BE2C (cell line): ENCODE measurements at places on chromosomes 7 and 10.

- no peak for DNase-seq
Measured at GRCh38 chr10:110461530-110461929, 36.2 kb upstream of the DUSP5 start.

- no peak for DNase-seq
Measured at GRCh38 chr7:150947761-150948651, 30.1 kb downstream of the KCNH2 start.

DNA sequence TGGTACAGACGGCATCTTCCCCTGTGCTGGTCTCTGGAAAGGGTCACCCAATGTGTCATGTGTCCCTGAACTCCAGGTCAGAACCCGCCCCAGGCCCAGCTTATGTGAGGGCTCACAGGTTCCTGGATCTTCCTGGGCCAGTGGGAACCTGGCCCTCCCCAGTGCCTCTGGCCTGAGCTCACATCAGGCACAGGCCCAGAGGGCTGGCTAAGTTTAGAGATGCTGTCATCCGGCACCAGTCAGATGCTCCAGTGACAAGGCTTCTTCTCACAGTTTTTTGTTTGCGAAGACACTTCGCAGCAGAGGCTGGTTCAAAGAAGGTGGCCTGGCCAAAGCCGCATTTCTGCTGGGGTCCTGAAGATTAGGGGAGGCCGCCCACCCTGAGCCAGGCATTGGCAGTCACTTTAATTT is 11.8 kb downstream of the CAMK2B start:
- no peak for DNase-seq

DNA sequence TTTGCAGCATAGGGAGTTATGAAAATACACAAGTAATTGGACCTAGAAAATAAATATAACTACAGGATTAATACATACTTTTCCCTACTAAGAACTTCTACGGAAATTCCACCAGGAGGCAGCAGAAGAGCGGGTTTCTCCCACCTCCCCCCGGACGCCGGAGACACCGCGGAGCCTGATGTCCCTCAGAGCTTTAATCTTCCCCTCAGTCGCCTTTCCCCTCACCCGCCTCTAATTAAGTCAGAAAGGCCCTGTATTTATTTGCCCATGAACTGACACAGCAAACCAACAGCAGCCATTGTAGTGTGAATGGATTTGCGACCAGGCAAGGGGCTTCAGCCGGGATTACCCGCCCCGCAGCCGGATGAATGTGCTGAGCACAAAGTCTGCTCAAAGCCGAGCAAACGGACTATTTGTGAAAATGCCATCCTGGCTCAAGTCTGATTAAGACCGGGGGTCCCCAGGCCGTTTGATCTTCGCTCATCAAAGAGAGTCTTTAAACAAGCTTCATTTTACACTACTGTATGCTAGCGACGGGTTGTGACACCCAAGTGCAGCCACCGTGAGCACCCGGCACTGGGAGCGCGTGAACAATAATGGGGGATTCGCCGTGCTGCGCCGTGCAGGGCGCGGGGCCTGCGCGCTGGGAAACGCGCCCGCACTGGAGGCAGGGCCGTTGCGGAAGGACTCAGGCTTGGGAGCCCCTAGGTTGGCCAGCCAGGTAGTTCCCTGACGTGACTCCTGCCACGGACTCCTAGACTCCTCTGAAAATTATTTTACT is 5.6 kb upstream of the DKK1 start:
- peak; percentile 68 for DNase-seq

DNA sequence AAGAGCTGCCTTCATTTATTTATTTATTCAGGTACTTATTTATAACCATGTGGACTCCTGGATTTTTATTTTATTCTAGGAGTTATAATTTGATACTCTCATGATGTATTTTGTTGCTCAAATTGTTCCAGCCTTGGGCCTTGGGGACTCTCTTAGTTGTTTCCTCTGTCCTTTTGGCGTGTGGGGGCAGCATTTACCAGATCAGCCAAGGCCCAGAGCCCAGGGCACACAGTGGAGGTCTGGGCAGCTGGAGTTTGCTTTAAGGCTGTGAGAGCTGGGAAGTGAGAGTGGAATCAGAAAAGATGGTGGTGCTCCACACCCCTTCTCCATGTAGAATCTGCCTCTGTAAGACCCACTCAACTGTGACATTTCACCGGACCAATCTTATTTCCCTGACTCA is 398.9 kb downstream of the RPS24 start:
- peak; percentile 61 for DNase-seq

DNA sequence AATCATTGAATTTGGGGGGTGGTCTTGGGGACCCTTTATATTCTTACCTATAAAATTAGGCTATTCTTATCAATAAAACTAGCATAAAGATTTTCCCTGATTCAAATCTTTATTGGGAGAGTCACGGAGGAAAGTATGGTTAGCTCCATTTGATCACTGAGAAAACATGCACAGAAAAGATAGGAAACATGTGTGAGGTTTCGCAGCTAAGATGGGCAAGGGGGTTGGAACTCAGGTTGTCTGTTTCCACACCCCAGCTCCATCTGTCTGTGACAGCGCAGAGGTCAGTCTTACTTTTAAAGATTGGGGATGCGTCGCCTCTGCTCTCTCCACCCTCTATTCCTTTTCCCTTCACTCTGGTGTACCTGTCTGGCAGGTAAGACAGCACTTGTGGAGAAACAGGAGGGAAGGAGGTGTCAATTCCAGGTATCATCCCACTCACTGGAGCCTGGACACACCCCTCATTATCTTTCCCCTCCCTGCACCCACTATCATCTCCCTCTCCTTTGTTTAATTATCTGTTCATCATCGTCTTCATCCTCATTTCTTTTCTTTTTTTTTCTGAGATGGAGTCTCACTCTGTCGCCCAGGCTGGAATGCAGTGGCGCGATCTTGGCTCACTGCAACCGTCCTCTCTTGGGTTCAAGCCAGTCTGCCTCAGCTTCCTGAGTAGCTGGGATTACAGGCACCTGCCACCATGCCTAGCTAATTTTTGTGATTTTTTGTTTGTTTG is 2.4 kb upstream of the DENND10 start:
- DNase-seq, result no peak

- peak; percentile 25 for DNase-seq
Measured at GRCh38 chr10:30645340-30645827, 15.8 kb upstream of the LYZL2 start.

DNA sequence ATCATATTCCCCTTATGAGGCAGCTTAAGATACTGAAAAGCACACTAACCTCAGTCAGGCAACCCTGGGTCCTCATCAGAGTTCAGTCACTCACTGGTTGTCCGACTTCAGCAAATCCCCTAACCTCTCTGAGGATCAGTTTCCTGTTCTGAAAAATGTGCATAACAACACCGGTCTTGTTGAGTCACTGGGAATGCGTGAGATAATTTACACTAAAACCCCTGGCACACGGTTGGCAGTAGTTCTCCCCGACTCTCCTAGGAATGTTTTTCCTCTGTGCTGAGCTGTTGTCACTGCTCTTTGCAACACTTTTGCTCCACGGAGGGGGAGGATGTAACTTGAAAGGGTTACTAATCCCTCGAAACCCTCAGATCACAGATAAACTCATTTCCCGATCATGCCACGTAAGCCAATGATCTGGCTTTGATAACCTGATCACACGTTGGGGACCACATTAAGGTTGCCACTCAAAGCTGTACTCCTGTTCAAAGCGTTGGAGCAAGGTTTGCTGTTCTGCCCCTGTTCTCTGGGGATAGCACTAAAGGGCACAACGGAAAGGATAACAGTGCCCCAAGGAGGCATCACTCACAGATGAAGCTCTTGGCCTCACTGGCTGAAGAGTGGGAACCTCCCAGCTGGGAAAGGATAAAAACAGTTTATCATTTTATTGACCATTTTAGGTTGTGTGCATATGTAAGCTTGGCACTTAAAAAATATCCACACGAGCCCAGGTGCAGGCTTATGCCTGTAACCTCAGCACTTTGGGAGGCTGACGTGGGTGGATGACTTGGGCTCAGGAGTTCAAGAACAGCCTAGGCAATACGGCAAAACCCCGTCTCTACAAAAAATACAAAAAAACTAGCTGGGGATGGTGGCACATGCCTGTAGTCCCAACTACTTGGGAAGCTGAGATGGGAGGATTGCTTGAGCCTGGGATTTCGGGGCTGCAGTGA is 5.0 kb upstream of the RBM17 start:
- no peak for DNase-seq

GRCh38 chr10:8084799-8085198 is 30.3 kb downstream of the GATA3 start:
- DNase-seq, result no peak

DNA sequence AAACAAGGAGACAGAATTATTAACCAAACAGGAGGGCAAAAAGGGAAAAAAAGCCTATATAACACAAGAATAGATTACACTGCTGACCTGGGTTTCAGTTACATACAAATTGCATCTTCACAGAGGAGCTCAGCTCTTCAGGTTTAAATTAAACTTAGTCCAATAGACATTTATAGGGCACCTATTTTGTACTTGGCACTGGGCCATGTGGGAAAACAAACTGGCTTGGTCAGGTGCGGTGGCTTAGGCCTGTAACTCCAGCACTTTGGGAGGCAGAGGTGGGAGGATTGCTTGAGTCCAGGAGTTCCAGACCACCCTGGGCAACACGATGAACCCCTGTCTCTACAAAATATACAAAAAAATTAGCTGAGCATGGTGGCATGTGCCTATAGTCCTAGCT is 62.3 kb upstream of the CCDC6 start:
- no peak for DNase-seq

GRCh38 chr7:26624839-26625238 is 239.6 kb downstream of the SKAP2 start:
- DNase-seq, result no peak

DNA sequence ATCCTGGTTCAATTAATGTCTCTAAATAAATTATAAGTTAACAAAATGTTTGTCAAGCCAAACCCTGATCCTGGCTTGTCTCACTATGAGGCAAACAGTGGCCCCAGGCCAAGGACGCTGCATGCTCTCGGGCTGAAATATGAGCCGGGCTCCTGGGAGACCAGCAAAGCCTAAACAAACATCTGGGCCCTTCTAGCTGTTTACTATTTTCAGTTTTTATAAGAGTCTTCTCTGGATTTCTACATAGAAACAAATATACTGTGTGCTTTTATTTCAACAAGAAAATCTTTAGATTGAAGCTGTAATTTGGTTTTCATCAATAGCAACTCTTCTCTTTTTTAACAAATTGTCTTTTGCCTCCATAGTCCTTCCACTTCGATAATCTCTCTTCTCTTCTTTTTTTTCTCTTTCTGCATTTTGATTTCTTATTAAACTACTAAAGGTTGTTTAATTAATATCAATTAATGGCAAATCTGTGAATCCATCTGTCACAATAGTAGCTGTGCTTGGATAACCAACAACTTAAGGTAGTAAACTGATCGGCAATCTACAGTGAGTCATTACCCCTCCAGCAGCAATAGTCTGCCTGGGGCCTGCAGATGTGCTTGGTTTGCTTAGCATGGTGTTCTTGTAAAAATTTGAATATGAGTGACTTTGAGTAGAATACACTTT is 83.3 kb upstream of the DNAJC1 start:
- DNase-seq, result peak; percentile 47

GRCh38 chr10:29865700-29866355 is 193.6 kb downstream of the JCAD start:
- DNase-seq, result no peak

DNA sequence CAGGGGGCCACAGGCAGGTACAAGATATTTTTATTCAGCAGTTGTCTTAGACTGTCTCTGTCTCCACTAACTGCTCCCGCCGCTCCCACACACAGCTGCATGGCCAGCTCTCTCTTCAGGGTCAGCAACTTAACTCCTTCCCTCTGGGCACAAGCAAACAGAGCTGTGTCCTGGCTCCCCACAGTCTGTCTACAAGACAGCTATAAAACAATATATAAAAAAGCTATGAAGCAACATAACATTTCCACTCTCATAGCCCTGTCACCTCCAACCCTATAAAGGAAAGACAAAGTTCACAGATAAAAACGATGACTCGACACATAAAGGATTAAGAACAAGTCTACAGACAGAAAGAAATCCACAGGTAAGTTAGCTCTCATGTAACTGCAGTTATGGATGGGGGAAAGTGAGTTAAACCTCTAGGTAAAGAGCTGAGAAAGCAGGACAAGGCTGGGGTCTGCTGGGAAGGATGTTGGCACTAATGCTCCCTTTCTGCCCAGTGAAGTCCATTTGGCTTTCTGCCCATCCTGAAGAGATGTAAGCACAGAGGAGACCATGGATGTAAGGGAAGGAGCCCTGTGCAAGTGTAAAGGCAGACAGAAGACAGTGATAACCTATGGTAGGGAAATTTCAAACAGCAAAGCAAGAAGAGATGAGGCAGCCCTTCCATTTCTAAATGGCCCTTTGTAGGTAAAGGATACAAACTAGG is 27.0 kb downstream of the RAPGEF5 start:
- peak; percentile 31 for DNase-seq

DNA sequence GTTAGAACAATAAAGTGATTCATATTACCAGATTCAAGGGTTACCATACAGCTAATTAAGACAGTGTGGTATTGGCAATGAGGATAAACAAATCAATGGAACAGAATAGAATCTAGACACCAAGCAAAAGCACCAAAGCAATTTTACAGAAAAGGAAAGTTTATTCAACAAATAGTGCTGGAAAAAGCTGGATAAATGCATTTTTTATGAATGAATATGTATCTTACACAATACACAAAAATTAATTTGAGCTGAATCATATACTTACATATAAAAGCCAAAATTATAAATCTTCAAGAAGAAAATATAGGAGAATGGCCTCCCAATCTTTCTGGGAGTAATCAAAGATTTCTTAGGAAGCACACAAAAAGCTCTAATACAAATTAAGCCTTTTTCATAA is 220.4 kb upstream of the PTN start:
- no peak for DNase-seq

DNA sequence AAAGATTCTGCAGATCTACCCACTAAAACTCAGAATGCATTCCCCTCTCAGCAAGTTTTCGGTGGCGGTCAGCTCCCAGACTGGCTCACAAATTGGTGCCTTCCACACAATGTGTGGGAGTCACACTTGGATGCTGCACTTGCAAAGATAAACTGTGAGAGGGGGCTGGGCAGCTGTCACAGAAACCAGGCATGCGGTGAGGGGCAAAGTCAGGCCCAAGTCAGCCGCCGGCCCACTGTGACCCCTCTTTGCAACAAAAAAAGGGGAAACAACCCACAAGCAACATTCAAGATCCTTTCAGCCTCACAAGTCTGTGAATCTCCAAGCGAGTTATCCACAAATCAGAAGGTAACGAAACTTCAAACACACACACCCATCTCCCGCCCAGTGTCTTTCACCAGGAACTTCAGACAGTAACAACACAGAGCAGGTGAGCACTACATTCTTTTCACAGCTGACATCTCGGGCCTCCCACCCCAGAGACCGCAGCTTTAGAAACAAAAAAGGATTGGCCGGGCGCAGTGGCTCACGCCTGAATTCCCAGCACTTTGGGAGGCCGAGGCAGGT is 32.0 kb downstream of the SNX8 start:
- no peak for DNase-seq

DNA sequence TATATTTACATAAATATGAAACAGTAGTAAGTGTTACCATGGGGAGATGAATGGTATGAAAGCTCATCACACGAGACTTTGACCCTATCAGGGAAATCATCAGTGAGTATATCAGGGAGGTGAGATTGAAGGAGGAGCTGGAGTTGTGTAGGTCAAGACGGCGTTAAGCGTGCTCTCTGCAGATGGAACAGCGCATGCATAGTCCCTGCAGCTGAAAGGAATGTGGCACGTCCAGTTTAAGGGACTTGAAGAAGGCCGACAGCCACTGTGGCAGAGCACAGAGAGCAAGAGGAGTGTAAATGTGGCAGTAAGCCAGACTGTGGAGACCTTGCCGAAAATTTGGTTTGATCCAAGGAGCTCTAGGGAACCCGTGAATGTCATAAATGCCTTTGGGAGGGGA is 38.9 kb downstream of the POU6F2 start:
- DNase-seq, result no peak
